GM12878 (cell line): ENCODE measurements at places on chromosomes 16 and 17. TPM values are rescaled to one million over a fixed set of nuclear protein-coding genes. Genes with fewer than 3 reads are reported as not detected.

Gene CCT6B
- 2.8 TPM in 2 replicates for total RNA-seq

Gene PFAS
- 113 and 122 TPM in 2 replicates for total RNA-seq

Gene NTHL1
- 41.3 and 48.4 TPM in 2 replicates for total RNA-seq

- DNase-seq: no peak
Measured at GRCh38 chr17:75614006-75614405, 19.2 kb upstream of the SMIM5 start.

DNA sequence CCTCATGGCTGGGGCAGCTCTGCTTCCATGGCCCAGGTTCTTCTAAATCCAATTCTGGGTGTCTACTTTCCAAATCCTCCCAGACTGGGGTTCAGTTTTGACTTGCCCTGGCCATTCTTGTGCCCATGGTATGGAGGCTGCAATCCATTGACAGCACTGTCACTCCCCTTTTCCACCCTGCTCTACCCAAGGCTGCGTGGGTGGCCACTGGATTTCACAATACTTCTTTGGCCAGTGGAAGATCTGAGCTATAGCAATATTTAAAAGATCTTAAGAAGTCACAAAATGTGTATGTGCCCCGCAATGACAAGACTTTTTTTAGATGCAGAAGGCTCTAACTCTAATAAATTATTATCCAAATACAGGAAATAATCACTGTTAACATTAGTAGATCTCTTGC, 329.4 kb upstream of the CCL2 start:
- no peak for DNase-seq

DNA sequence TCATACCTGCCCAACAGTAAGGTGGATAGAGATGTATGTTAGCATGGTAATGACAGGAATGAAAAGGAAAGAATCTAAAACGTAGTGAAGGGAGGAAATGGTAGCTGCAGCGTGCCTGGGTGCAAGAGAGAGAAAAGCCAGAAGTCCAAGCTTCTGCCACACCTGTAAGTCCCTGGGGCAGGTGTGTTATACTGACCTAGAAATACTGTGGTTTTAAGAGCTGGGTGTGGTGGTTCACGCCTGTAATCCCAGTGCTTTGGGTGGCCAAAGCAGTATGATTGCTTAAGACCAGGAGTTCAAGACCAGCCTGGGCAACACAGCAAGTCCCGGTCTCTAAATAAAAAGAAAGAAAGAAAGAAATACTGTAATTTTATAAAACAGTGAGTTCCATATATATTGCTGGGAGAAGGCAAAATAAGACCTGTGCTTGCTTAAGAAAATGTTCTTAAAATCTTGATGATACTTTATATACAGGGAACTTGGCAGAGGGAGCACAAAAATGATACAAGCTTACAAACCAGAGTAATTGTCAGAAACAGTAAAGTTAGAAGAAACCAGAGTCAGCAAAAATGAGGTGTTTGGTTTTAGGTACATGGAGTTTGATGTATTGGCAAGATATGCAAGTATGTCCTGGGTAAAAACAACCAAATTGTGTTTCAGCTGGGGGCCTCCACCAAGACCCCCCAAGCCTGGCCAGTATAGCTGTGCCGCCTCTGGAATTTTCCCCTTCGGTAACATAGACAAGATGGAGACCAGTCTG, 6.6 kb downstream of the ALOX12 start:
- no peak for DNase-seq

GRCh38 chr17:31068291-31068690, 26.5 kb upstream of the NF1 start:
- DNase-seq: no peak

DNA sequence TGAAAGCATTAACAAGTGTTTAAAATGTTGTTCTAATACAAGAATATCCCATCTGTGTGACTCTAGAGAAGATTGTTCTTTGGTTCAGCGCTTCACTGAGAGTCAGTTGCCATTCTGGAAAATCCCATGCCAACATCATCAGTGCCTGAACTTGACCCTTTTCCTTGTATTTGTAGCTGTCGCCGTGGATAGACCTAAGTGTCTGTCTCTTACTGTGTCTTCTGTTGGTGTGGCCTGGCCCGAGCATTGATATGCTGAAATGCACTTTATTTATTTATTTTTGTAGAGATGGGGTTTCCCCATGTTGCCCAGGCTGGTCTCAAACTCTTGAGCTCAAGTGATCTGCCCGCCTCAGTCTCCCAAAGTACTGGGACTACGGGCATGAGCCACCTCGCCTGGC, 76.0 kb downstream of the MYH11 start:
- no peak for DNase-seq

DNA sequence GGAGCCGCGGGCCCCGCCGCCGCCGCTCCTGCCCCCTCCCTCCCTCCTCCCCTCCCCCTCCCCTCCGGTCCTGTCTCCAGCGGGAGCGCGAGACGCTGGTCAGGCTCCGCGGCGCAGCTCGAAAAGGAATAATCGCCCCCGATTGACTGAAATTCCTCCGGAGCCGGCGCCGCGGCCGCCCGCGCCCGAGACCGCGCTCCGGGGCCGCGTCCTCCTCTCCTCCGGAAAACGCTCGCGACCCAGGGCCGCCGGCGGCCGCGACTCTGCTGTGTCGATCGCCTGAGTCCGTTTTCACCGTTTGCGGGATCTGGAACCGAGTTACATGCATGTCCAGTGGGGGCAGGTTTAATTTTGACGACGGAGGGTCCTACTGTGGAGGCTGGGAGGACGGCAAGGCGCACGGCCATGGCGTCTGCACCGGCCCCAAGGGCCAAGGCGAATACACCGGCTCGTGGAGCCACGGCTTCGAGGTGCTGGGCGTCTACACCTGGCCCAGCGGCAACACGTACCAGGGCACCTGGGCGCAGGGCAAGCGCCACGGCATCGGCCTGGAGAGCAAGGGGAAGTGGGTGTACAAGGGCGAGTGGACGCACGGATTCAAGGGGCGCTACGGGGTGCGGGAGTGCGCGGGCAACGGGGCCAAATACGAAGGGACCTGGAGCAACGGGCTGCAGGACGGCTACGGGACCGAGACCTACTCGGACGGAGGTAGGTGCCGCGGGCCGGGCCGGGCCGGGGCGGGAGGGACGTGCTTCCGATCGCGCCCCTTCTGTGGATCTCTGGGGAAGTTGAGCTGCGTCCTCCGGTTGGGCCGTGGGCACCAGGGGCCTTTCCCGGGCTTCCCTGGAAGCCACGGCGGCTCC, 744 bp downstream of the JPH3 start:
- no peak for DNase-seq

DNA sequence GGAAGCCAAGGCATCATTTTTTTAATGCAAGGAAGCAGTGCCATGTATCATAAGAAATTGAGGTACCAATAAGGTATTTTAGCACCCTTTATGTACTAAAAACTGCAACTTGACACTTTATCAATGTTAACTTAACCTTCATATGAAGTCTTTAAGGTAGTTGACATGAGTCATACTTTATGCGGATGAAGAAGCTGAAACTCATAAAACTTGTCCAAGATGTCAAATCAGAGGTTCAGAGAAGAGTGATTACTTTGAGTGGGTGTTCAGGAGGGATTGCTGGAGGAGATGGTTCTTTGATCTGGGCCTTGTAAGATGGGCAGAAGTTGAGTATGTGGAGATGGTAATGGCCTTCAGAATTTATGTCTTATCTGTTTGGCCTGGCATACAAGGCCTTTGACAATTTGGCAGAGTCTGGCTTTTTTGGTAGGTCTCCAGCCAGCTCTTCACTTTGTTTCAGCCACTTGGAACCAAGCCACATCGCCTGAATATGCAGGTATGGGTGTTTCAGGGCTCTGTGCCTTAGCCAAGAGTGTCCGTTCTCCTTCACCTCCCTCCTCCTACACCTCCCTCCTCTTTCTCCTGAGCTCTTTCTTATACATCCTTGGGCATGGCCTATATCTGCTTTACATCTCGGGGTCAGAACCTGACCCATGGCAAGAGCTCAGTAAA, 23.7 kb downstream of the YPEL2 start:
- DNase-seq: no peak

DNA sequence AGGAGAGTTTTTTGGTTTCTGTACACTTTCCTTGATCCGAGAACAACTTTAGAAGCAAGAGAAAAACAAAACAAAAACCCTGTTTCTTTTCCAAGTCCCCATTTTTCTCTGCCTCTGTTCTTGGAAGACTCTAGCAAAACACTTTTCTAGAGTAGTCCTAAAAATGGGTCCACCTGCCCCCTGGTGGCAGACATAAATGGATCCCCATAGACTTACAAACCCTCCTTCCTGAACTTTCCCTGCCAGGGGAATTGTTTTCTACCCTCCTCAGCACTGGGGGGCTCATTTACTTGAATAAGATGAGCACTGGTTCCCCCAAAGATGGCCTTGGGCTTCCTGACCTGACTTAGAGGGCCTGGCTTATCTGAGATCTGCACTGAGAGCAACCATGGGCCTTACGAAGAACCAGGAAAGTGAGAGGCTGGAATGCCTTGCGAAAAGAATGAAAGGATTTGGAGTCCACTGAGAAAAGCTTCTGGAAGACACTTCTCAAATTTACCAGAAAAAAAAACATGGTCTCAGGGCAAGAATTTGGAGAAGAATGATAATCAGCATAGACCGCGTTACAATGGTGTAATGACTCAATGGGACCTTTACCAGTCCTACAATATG, 48.0 kb upstream of the CDYL2 start:
- no peak for DNase-seq

DNA sequence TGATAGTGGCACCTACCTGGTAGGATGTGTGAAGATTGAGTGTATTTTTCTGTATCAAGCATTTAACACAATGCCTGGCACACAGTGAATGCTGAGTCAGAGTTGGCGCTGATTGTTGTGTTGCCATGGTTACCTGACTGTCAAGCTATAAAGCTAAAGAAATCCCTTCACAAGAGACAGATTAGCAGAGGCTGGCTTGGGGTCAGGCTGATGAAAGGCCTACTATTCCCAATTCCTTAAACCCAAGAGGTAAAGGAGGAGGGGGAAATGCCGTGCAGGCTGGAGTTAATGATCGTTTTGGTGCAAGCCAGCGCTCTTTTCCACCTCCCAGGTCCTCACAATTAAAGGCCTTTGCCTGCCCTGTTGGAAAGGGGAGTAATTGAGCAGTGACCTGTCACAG, 5.9 kb downstream of the CLEC19A start:
- no peak for DNase-seq

GRCh38 chr17:69761767-69762321, 313.2 kb upstream of the KCNJ16 start:
- no peak for DNase-seq

- no peak for DNase-seq
Measured at GRCh38 chr16:8168016-8168415, 422.3 kb downstream of the TMEM114 start.
